ENCODE measurements at places on chromosomes 1 and 21.

GRCh38 chr21:45834821-45835293, 146.7 kb upstream of the COL6A1 start:
- no peaks in the 10 kb centered on the region for H3K36me3 ChIP-seq
- H3K27ac ChIP-seq, result no peak overlapping the region
- H3K4me3 ChIP-seq, result no peak overlapping the region
- no peaks in the 10 kb centered on the region for H3K27me3 ChIP-seq

GRCh38 chr1:96598416-96599168, 123.0 kb upstream of the PTBP2 start:
- H3K36me3 ChIP-seq, result no peaks in the 10 kb centered on the region
- peaks cover 48% of the 10 kb centered on the region for H3K4me1 ChIP-seq
- DNase-seq, result no peak
- H3K27ac ChIP-seq, result peak overlapping the region; percentile 60
- no peaks in the 10 kb centered on the region for H3K27me3 ChIP-seq
- H3K4me3 ChIP-seq, result no peak overlapping the region

GRCh38 chr1:30110846-30111245, 612.5 kb downstream of the MATN1 start:
- H3K27me3 ChIP-seq, result peaks cover 85% of the 10 kb centered on the region
- no peak overlapping the region for H3K4me3 ChIP-seq
- H3K27ac ChIP-seq, result no peak overlapping the region
- no peak for DNase-seq

- DNase-seq, result peak; percentile 95
- H3K36me3 ChIP-seq, result peaks cover 44% of the 10 kb centered on the region
- H3K27ac ChIP-seq, result peak overlapping the region; percentile 85
- peaks cover 27% of the 10 kb centered on the region for H3K4me1 ChIP-seq
Measured at GRCh38 chr1:101238681-101239094, 1.9 kb downstream of the S1PR1 start.

- H3K36me3 ChIP-seq, result no peaks in the 10 kb centered on the region
- H3K27me3 ChIP-seq, result no peaks in the 10 kb centered on the region
- peaks cover 92% of the 10 kb centered on the region for H3K4me1 ChIP-seq
Measured at GRCh38 chr1:21308847-21309652, 18.8 kb upstream of the ECE1 start.

GRCh38 chr1:151574575-151575529, 34.7 kb downstream of the TUFT1 start:
- no peak overlapping the region for H3K4me3 ChIP-seq
- no peak overlapping the region for H3K27ac ChIP-seq
- H3K4me1 ChIP-seq, result no peaks in the 10 kb centered on the region
- peaks cover 70% of the 10 kb centered on the region for H3K36me3 ChIP-seq
- H3K27me3 ChIP-seq, result no peaks in the 10 kb centered on the region

GRCh38 chr1:75548721-75549480, 62.0 kb downstream of the SLC44A5 start:
- no peaks in the 10 kb centered on the region for H3K36me3 ChIP-seq
- no peak overlapping the region for H3K27ac ChIP-seq
- DNase-seq, result no peak
- H3K27me3 ChIP-seq, result no peaks in the 10 kb centered on the region
- H3K4me1 ChIP-seq, result no peaks in the 10 kb centered on the region

- no peaks in the 10 kb centered on the region for H3K36me3 ChIP-seq
- H3K4me3 ChIP-seq, result no peak overlapping the region
- DNase-seq, result no peak
- peaks cover 40% of the 10 kb centered on the region for H3K4me1 ChIP-seq
- no peak overlapping the region for H3K27ac ChIP-seq
- no peaks in the 10 kb centered on the region for H3K27me3 ChIP-seq
Measured at GRCh38 chr1:220221670-220222069, 50.6 kb downstream of the RAB3GAP2 start.

DNA sequence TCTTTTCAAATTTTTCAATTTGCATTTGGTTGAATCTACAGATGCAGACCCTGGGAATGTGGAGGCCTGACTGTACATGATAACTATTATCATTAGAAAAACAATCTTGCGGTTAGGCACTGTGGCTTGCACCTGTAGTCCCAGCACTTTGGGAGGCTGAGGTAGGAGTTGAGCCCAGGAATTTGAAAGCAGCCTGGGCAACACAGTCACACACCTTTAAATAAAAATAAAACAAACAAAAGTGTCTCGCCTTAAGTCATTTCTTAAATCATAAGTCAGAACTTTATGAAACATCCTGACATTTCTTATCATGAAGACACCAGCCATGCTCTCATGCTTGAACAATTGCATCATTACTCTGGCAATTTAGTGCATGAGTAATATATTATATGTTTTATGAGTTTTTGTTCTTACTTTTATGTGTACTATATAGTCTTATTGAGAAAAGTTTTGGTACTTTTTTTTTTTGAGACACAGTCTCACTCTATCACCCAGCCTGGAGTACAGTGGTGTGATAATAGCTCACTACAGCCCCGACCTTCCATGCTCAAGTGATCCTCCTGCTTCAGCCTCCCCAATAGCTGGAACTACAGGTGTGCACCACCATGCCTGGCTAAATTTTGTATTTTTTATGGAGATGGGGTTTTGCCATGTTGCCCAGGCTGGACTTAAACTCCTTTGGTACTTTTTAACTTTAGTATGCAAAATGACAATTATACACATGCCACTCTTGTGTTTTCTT, 7.8 kb downstream of the TBX19 start:
- H3K36me3 ChIP-seq, result no peaks in the 10 kb centered on the region
- DNase-seq, result no peak
- no peaks in the 10 kb centered on the region for H3K27me3 ChIP-seq
- peaks cover 11% of the 10 kb centered on the region for H3K4me1 ChIP-seq
- no peak overlapping the region for H3K4me3 ChIP-seq

- no peak for DNase-seq
- H3K27me3 ChIP-seq, result no peaks in the 10 kb centered on the region
- H3K4me1 ChIP-seq, result peaks cover 49% of the 10 kb centered on the region
- peaks cover 8% of the 10 kb centered on the region for H3K36me3 ChIP-seq
- H3K27ac ChIP-seq, result no peak overlapping the region
Measured at GRCh38 chr1:12165342-12165741, 1.4 kb upstream of the TNFRSF1B start.

- H3K27me3 ChIP-seq, result no peaks in the 10 kb centered on the region
- no peaks in the 10 kb centered on the region for H3K4me1 ChIP-seq
- H3K4me3 ChIP-seq, result no peak overlapping the region
- H3K36me3 ChIP-seq, result no peaks in the 10 kb centered on the region
- peak overlapping the region; percentile 71 for H3K27ac ChIP-seq
- DNase-seq, result peak; percentile 79
Measured at GRCh38 chr21:32240851-32241687, 37.8 kb downstream of the MIS18A start.

DNA sequence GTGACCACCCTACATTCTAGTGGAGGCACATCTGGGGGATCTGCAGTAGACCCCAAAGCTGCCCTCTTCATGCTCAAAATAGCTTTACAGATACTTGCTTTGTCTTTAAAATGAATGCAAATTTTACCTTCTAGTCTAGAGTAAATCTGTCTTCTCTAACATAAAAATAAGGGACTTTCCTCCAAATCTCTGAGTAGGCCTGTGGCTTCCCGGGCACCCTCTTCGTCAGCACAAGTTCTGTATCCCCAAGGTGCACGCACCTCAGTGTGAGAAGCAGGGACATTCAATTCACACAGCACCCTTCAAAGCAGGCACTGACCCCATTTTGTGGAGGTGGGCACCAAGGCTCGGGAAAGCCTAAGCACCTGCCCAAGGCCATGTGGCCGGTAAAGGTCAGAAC, 19.0 kb downstream of the MEF2D start:
- peak overlapping the region; percentile 91 for H3K27ac ChIP-seq
- no peaks in the 10 kb centered on the region for H3K27me3 ChIP-seq
- no peak overlapping the region for H3K4me3 ChIP-seq
- no peak for DNase-seq

DNA sequence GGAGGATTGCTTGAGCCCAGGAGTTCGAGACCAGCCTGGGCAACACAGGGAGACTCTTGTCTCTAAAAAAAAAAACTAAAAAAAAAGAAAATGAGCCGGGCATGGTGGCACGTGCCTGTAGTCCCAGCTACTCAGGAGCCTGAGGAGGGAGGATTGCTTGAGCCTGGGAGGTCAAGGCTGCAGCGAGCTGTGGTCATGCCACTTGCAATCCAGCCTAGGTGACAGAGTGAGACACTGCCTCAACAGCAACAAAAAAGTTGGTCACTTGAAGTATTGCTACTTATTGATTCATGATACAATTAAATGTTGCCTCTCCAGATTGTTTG, 57.9 kb upstream of the CXADR start:
- no peaks in the 10 kb centered on the region for H3K27me3 ChIP-seq
- no peak overlapping the region for H3K27ac ChIP-seq
- H3K4me3 ChIP-seq, result no peak overlapping the region
- no peak for DNase-seq
- H3K36me3 ChIP-seq, result no peaks in the 10 kb centered on the region

DNA sequence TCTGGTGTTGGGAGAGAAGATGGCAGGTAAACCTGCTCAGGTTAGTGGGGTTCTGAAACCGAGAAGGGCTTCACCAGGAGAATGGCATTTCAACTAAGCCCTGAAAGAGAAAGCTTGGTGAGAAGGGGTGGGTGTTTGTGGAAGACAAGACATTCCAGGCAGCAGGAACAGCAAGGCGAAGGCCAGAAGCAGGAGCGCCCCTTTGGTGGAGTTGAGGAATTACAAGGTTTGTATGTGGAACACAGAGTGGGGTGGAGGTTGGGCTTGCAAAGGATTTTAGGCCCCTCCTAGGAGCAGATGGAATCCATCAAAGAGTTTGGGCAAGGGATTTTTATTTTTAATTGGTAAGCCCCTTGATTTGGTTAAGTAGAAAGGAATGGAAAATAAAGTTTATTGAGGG, 24.8 kb upstream of the ELOA start:
- H3K27me3 ChIP-seq, result no peaks in the 10 kb centered on the region
- H3K4me1 ChIP-seq, result peaks cover 6% of the 10 kb centered on the region
- no peak overlapping the region for H3K27ac ChIP-seq
- no peak for DNase-seq
- no peaks in the 10 kb centered on the region for H3K36me3 ChIP-seq

- no peaks in the 10 kb centered on the region for H3K36me3 ChIP-seq
- DNase-seq, result no peak
Measured at GRCh38 chr1:3695326-3696217, 43.3 kb downstream of the TP73 start.

DNA sequence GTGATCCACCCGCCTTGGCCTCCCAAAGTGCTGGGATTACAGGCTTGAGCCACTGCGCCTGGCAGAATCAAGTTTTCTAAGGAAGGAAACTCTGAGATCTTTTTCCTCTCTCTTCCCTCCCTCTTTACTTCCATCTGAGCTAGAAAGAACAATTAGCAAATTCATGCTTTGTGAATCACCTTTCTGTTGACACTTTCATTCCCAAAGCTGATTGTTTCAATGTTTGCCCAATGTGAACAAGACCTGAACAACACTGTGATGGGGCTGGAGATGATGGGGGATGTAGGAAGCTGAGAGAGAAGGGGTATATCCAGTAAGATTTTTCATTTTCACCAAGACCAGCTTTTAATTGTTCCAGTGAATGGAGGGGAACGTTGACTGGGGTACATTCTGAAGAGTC, 5.7 kb upstream of the TENT5B start:
- H3K27ac ChIP-seq, result no peak overlapping the region
- DNase-seq, result no peak
- no peaks in the 10 kb centered on the region for H3K36me3 ChIP-seq
- no peak overlapping the region for H3K4me3 ChIP-seq
- H3K4me1 ChIP-seq, result peaks cover 1% of the 10 kb centered on the region
- H3K27me3 ChIP-seq, result no peaks in the 10 kb centered on the region

- no peak overlapping the region for H3K4me3 ChIP-seq
- peaks cover 3% of the 10 kb centered on the region for H3K36me3 ChIP-seq
- DNase-seq, result peak; percentile 10
- no peaks in the 10 kb centered on the region for H3K27me3 ChIP-seq
- no peak overlapping the region for H3K27ac ChIP-seq
- H3K4me1 ChIP-seq, result peaks cover 28% of the 10 kb centered on the region
Measured at GRCh38 chr1:109653306-109653705, 2.6 kb upstream of the GSTM4 start.

DNA sequence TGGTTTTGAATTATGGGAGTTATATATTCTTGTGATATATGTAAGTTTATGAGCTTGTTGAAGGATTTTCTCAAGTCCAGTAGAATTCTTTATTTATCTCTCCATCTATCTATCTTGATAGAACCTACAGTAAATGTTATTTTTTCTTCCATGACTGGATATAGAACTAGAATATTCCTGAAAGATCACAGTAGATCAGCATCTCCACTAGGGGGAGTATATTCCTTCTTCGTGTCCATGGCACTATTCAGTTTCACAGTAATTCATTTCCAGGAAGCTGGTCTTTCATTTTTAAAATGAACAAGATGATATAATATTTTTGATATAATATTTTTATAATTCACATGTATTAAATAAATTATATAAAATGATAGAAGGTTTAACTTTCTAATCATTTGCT, 18.8 kb downstream of the TMPRSS15 start:
- no peak overlapping the region for H3K27ac ChIP-seq
- H3K4me1 ChIP-seq, result no peaks in the 10 kb centered on the region
- H3K4me3 ChIP-seq, result no peak overlapping the region
- no peak for DNase-seq
- no peaks in the 10 kb centered on the region for H3K27me3 ChIP-seq

- DNase-seq, result no peak
- no peaks in the 10 kb centered on the region for H3K27me3 ChIP-seq
- H3K27ac ChIP-seq, result no peak overlapping the region
- no peak overlapping the region for H3K4me3 ChIP-seq
Measured at GRCh38 chr1:64519901-64520300, 50.0 kb downstream of the CACHD1 start.

DNA sequence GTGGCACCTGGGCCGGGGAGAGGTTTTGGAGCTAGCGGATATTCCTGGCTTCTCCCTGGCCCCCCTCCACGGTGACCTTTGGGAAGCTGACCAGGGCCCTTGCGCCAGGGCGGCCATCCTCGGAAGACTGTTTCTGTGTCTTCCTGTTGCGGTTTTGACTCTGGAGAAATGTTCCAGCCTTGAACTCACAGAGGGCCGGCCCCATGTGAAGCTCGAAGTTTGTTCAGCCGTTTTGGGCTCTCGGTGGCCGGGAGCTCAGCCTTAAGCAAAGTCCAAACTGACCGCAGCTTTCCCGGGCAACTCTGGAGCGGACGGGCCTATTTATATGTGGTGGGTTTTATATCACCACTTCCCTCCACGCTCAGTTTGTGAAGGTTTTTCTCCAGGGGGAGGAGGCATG, 17.0 kb upstream of the WNT4 start:
- H3K36me3 ChIP-seq, result no peaks in the 10 kb centered on the region
- no peak for DNase-seq
- H3K4me3 ChIP-seq, result no peak overlapping the region
- no peak overlapping the region for H3K27ac ChIP-seq

GRCh38 chr1:24596401-24596880, 40.6 kb downstream of the NCMAP start:
- no peaks in the 10 kb centered on the region for H3K27me3 ChIP-seq
- no peaks in the 10 kb centered on the region for H3K36me3 ChIP-seq
- no peak overlapping the region for H3K4me3 ChIP-seq
- DNase-seq, result no peak
- no peaks in the 10 kb centered on the region for H3K4me1 ChIP-seq

- DNase-seq, result peak; percentile 95
- peak overlapping the region; percentile 96 for H3K27ac ChIP-seq
- no peaks in the 10 kb centered on the region for H3K27me3 ChIP-seq
- peaks cover 47% of the 10 kb centered on the region for H3K4me1 ChIP-seq
Measured at GRCh38 chr1:9233241-9233941, 1.2 kb upstream of the H6PD start.

Measured in esophagus muscularis mucosa (tissue), 4 donors.